CD4-positive, alpha-beta T cell treated with Interleukin-12 subunit alpha and Interleukin-12 subunit beta, for 1 hour (primary cell): ENCODE measurements at places on chromosomes 4 and X.
A peak's percentile ranks its signal among the peaks of the same experiment; 100 is the strongest.

DNA sequence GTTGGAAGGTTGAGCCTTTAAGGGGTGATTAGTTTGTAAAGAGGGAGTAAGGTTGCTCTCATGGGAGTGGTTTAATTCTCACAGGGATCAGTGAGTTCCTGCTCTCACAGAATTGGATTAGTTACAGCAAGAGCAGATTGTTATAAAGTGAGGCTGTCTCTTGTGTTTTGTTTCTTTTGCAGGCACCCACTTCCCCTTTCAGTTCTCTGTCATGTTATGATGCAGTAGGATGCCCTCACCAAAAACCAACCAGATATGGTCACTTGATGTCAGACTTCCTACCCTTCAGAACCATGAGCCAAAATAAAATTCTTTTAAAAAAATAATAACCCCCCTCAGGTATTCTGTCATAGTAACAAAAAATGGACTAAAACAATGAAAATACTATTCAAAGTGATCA lies 19.9 kb upstream of the IGSF1 start:
- DNase-seq = no peak

DNA sequence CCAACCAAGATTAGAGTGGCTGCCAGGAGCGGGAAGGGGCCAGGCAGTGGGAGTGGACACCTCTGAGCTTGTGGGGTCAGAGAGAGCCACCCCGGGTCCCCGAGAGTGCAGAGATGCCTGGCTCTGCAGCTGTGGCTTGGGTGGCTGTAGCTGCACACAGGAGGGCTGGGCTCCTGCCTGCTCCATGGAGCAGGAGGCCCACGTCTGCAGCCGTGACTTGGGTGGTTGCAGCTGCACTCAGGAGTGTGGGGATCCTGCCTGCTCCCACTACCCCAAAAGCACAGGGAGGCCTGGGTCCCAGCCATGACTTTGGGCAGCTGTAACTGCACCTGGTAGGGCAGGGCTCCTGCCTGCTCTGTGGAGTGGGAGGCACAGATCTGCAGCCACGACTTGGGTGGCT lies 28.7 kb upstream of the DIPK2B start:
- DNase-seq = no peak

DNA sequence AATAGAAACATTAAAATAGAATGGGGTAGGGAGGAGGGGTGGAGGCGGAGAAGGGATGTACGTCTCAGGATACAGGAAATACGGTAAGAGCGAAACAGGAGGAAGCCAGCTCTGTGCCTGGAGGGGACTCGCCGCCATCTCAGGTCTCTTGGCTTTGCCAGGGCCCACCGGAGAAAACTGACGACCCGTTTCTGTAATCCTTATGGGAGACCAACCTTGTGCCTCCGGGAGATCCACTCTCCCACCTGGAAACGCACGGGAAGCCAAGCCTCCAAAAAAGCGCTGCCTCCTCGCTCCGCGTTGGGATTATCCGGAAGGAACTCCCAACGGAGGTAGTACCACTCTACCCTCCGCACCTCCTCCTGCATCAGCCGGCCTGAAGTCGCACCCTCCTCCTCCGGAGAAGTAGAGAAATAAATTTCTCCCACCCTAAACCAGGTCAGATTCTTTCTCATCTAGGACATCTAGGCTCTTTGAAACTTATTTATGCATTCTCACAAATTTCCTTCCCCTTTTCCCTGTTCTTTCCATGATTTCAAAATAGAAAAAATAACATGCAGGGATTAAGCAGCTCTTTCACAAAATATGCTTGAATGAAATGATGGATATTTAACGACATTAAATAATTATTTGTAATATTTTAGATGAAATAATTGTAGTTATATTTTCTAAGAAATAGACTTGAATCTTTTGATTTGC lies at the start of gene NBDY:
Gene NBDY (plus strand): TSS at position 92 of the 699 bp plus-strand sequence. CDS start 111 bp downstream, at position 203.
- DNase-seq = peak; percentile 36

GRCh38 chr4:67939195-67939594 lies 24.1 kb downstream of the TMPRSS11A start:
- no peak for DNase-seq

- DNase-seq = no peak
These were observed at the start of gene ZIC3 for GRCh38 chrX:137565921-137566745. ZIC3 (plus strand) TSS chrX:137566127; CDS start chrX:137566692, 565 bp downstream.

DNA sequence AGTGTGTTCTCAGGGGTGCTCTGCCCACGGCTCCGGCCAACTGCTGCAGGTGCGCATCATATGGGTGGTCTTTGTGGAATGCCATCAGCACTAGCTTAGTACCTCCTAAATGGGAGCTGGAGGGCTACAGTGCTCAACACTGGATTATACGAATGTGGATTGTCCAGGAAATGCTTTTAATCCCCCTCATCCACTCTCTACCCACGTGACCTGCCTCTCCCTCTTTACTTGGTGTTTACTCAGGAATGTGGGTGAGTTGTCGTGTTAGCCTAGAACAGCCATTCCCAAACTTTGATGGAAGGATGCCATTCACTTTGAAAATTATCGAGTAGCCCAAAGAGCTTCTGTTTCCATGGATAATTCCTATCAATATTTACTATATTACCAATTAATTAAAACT lies 150.8 kb downstream of the PTTG2 start:
- DNase-seq = no peak

GRCh38 chrX:40173143-40174000 lies 75.6 kb upstream of the BCOR start:
- DNase-seq = no peak

- no peak for DNase-seq
These were observed 14.8 kb downstream of the NDNF start for GRCh38 chr4:121057466-121057922.

DNA sequence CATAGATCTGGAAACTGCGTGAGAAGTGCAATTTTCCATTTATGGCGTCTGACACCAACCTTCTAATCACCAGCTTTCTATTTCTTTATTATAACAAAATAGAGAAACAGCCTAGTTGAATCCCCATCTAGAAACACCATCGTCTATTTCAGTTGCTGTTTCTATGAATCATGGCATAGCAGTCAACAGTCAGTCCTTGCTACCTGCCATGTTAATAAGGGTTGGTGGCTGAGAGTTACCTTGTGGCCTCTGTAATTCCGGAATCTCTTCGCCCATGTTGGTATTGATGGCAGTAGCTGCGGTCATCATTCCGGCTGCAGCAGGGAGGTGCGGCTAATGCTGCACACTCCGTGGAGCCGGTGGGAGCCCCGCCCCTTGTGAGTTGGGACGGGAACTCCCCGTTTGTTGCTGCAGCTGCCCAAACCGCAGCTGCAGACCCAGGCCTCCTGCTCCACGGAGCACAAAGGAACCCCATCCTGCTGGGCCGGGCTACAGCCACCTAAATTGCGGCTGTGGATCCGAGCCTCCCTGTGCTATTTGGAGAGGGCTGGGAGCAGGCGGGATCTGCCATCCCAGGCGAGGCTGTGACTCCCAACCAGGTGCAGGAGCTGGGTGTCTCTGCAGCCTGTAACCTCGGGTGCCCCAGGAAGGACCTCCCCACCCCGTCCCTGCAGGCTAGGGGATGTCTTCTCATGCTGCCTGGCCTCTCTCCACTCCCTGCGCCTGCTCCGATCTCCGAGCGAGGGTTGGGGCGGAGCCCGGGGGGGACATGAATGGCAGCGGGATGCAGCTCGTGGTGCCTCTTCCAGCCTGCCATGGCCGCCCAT lies 115.4 kb upstream of the STK26 start:
- no peak for DNase-seq

DNA sequence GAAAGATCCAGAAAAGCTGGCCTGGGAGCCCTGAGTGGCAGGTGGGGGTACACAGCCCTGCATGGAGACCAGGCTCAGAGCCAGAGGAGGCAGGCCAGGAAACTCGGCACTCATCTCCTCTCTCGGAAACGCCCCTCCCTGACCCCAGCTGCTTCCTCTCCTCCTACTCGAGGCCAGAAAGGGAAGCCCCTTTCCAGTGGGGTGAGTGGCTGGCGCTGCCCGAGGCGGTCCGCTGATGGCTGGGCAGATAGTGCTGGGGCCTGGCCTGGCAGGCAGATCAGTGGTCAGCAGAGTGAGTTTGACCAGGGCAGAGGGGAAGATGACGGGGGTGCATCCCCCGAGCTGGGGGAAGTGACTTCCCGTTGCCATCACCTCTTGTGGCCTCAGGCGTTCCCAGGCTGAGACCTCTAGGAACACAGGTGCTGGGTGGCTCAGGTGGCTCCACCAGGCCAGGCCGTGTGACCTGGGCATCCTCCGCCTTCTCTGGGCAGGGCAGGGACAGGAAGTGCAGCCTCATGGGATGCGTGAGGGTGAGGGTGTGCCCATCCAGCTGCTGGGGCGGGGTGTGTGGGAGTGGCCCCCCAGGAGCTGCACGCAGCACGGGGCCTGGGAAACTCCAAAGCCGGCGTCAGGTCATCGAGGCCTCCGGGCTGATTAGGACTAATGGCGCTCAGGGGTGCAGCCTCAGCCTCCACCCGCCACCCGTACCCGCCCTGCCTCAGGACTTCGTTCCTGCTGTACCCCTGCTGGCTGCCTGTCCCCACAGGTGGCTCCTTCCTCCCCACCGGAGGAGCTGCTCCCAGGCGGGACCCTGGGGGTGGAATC lies 5.7 kb downstream of the SH3BP2 start:
- peak; percentile 62 for DNase-seq

GRCh38 chr4:31458813-31459212 lies 738.6 kb downstream of the PCDH7 start:
- no peak for DNase-seq

DNA sequence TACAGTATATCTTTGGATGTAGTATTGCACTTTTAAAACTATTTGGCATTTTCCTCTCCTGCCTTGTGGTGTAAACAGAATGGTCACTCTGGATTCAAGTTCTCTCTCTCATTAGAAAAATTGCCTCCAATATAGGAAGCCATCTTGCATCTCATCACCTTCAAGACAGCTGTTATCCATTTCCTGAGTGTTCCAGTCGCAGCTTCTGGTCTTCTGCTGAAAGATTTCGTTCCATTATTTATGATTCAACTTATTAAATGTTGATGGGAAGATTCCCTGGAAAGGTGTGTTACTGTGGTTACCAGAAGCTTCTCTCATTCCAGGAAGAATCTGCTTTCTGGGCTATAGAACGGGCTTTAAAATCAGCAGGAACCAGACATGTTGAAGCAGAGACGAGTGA lies 568.3 kb upstream of the SLIT2 start:
- no peak for DNase-seq

DNA sequence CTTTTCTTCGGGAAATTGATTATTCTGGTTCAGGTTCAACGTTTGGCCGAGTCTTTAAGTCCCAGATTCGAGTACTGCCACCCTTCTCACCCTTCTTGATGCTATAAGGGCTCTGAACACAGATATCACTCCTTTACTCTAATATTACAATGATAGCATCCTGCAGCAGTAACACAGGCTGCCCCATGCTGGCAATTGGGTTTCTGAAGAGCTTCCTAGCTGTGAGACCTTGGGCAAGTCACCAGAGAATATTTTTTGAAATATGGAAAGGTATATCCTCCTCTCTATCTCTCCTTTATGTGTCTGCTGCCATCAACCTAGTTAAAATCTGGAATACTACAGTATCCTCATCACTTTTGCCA lies 297 bp upstream of the MTMR8 start:
- no peak for DNase-seq

DNA sequence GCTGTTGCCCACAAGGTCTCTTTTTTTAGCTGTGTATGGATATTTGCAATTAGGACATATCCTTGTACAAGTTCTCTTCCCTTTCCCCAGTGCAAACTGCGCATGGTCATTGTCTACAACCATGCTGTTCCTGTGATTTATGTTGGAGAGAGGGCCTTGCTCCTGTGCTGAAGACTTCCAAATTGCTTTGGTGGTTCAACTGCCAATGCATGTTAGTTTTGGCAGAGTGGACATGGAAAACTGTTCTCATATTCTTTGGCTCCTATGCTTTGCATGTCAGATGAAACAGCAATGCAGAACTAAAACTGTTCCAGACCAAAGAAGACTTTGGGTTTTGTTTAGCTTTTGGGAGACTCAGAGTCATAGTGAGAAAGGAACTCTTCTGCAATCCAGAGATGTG lies 148.8 kb upstream of the EDNRA start:
- no peak for DNase-seq

DNA sequence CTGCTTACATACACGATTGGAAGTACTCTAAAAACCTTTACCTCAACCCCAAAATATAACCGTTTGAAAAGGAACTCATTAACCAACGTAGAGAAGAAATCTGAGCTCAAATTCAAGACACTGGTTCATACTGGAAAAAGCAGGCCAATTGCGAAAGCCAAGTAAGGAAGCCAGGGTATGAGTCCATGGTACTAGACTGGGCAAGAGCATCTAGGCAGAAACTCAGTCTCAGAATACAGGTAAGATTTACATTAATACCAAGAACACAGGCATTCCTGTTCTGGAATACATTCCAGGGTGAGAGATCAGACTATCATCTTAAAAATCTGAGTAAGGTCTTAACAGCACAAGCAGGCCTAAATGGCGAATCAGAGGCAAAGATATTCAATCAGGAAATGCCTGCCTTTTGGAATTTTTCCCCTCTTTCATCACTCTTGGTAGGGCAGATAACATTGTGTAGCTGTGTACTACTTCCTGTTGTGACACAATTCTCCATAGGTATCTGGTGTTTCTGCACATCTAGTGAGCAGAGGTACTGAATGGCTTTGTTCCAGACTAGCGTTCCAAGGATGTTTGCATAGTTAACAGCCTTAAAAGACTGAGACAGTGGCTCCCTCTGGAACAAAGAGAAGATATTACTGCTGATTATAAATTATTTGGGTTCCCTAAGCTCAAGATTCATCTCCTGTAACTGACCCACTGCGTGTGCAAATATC lies 311.3 kb downstream of the PCDH19 start:
- DNase-seq = no peak

- no peak for DNase-seq
These were observed 119.4 kb downstream of the FAM53A start for GRCh38 chr4:1564535-1565375.

GRCh38 chr4:113659127-113659526 lies 102.4 kb downstream of the CAMK2D start:
- no peak for DNase-seq

- DNase-seq = no peak
These were observed 611.4 kb downstream of the KCTD8 start for GRCh38 chr4:43837171-43837570.

- no peak for DNase-seq
These were observed 1.1 kb downstream of the ELK1 start for GRCh38 chrX:47649271-47649670.

GRCh38 chr4:154610582-154610981 lies 1.9 kb downstream of the FGG start:
- DNase-seq = no peak

DNA sequence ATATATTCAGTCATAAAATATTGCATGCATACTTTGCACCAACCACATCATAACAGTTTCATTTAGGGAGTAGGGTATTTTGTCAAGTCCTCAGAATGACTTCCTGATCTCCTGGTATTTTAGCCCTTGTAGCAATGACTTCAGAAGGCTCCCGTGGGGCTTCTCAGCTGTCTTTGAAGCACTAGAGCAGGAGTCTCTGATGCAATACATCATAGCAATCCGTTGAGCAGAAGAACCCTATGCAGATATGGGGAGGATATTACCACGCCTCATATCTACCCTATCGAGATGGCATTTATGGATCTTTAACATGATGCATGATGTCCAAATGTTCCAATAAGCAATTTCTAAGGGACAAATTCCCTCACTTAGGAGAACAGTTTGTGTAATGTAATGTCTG lies 373.7 kb upstream of the FTHL17 start:
- DNase-seq = no peak
